Suppressor macrophage (primary cell): ENCODE measurements at places on chromosomes 5 and 9.

DNA sequence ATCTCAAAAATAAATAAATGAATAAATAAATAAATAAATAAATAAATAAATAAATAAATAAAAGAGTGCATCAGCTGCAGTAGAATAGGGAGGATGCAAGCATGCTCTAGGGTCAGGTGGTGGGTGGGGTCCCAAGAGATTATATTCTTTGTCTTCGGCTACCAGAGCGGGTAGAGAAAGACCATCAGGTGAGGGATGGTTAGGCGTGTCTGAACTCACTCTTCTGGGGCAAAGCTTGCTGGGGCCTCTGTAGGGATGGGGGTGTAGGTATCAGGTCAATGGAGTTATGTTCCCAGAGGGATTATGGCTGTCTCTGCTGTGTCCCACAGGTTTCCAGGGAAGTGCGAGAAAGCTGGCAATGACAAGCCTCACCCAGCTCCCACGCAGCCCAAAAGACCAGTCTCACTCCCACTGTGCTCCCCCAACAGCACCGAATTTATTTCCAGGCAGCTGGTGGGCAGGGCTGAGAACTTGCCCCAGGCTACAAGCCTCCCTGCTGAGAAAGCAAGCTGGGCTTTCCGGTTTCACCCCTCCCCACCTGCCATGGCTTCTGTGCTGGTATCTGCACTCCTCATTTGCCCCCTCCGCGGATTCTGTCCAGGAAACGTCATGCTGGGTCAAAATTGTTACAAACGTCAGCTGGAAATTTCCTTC is 180.8 kb downstream of the LURAP1L start:
- no peak for DNase-seq

DNA sequence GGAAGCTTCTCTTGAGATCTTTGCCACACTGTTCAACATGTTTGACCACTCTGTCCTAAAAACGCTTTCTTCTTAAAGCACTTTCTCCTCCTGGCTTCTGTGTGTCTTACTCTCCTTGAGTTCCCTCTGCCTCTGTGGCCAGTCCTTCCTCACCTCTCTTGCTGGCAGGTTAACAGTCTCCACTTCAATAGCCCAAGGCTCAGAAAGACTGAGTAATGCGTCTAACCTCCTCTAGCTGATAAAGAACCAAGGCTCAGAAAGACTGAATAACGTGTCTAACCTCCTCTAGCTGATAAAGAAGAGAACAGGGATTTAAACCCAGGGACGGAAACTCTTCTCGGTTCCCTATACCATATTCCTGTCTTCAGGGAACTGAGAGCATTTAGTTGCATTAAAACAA is 205.2 kb downstream of the AOPEP start:
- DNase-seq = no peak

DNA sequence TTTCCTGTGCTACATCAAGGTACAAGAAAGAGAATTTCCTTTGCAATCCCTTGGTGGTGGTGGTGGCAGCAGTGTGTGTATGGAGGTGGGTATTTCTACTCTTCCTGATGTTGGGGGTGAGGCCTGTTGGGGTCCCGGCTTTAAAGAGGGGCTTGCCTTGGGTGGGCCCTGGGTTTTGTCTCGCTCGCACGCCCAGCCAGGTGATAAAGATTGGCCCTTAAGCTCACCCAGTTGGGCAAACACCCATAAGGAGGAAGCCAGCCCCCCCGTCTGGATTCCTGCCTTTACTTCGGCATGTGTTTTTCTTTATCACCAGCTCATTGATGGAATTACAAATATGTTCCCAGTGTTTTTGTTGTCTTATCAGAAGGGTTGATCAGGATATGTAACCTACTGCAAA is 16.0 kb upstream of the SARDH start:
- no peak for DNase-seq

DNA sequence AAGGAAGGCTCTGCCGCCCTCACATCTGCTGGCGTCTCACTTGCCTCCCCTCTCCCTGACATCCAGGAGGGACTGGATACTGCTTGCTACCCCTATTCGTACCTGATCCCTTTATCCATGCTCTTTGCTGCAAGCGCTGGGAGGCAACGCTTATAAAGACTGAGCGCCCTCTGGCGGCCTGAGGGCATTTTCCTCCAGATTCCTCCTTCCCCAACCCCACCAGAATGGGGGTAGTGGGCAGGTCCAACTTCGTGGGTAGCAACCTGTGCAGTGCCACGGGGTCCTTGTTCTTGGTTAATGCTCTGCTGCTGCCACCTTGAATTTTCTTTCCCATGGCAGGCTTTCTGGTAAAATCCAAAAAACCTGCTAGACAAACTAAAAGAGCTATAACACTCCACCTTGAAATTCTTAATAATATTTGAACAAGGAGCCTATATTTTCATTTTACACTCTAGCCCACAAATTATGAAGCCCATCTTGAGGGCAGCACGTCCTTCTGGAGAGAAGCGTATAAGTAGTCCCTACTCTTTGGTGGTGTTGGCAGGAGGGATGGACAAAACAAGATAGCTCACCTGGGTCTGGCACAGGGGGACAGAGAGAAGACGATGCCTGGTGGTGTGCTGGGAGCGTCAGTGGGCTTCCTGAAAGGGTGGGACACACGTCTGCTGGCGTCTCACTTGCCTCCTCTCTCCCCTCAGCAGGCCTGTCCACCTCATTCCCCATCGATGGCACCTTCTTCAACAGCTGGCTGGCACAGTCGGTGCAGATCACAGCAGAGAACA is 52.5 kb downstream of the JADE2 start:
- DNase-seq = peak; percentile 94

- DNase-seq = peak; percentile 96
Measured at GRCh38 chr9:127862075-127863011, 7.9 kb upstream of the ENG start.

DNA sequence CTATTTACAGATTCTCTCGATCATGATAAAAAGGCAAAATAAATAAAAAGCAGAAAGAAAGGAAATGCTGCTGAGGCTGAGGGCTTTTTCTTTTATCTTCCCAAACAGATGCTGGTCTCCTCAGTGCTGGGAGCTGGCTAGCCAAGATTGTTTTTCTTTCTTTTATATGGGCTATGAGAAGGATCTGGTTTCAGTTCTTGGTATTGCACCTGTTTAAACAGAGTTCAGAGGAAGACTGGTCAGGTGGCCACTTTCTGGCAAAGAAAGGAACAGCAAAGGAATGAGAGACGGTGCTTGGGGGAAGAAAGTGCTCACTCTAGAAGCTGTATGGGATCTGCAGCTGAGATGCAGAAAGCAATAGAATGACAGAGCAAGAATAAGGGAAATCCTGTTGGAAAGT is 88.9 kb downstream of the SLF1 start:
- DNase-seq = no peak

GRCh38 chr9:78753039-78753438 is 456.1 kb downstream of the PSAT1 start:
- no peak for DNase-seq

DNA sequence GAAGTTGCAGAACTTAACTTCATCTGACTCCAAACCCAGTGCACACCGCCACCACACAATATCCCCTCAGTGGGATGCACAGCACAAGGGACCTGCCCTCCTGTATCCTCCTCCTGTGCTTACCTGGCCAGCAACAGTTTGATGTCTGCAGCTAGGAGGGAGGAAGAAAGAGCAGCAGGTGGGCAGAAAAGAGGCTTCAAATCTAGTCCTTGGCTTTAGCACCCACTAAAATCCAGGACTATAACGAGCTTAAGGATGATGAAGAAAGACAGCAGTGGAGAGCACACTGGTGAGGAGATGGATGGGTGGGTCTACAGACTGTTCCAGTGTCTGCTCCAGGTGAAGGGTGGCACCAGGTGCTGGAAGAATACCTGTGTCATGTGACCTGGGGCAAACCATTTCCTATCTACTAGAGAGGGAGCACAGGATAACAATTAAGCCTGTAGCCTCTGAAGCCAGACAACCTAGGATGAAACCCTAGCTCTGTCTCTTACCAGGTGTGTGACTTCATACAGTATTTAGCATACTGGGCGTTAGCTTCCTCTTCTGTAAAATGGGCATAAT is 100.0 kb downstream of the SH3TC2 start:
- no peak for DNase-seq

GRCh38 chr5:116938488-116938887 is 363.9 kb upstream of the SEMA6A start:
- DNase-seq = no peak

DNA sequence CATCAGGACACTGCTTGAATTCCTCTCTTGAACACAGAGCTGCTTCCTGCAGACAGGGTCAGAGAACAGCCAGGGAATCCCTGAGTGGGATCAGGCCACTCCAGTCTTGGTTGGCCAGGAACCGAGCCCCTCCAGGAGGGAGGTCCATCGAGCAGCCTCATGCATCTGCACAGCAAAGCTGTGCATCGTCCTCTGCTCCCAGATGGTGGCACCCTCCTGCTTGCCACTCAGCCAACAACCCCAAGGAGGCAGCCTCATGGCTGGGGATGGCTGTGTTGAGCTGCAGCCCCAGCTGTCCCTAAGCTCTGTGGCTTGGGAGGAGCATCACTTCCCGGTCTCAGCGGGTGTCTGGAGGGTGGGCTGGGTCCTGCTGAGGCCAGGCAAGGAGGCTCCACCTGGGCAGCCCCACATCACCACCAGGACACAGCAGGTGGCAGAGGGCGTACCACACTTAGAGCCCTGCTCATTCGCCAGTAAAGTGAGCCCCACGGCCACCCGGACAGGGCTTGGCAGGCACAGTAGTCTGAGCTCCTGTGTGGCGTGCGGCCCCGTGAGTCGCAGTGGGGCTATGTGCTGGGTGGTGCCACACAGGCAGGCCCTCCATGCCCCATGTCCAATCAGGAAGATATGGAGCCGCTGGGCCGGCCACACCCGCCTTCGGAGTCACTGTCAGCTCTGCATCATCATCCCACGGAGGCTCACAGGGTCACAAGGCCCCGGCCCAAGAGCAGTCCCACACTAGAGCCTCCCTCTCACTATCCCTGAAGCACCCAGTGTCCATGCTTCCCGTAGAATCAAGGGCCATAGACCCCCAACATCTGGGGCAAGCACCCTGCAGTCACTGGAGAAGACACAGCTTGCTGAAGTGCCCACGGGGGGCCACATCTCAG is 11.9 kb downstream of the LPCAT1 start:
- DNase-seq = peak; percentile 42

GRCh38 chr9:16846986-16847385 is 23.5 kb downstream of the BNC2 start:
- DNase-seq = no peak

DNA sequence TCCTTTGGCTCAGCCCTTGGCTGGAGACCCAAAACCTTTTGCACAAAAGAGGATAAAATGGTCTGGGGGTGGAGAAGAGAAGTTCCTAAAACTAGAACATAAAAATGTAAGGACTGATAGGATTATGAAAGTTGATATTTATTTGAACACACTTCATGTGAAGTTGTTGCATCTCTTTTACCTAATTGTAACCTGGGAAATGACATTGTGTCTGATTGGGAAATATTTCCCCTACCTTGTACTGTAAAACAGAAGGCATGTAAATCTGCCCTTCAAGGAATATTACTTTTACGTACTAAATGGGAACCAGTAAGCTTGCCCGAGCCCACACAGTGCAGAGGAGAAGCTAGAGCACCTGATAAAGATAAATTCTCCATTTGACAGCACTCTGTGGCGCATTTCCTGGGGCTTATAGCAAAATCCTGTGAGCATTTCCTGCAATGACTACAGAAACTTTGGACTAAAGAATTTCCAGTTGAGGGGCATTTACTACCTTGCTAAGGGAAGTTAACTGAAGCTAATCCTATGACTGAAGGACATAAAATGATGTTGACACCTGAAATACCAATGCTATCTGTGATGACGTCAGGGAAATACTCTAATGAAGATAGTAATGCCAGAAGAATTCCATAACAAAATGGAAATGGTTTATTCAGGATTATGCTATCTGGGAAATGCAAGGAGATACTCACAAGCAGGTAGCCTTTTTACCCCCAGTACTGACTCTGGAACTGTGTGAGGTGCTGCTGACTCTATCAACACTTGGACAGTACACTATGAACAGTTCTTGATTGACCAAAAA is 78.3 kb upstream of the LIFR start:
- no peak for DNase-seq

DNA sequence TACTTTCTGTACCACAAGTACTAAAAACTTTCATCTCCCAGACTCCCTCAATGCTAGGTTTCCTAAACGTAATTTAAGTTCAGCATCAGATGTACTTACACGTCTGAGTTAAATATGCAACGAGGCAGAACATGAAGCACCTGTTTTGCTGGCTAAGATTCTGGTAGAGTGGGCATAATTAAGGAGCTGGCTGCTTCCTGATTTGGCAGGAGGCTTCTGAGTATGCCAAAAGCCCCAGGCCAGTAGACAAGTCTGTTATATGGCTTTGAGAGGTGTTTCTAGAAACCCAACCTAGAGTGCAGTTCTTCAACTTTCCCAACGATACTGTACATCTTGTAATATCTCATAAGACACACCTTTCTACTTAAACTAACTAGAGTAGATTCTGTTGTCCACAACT is 13.6 kb downstream of the TICAM2 start:
- no peak for DNase-seq

DNA sequence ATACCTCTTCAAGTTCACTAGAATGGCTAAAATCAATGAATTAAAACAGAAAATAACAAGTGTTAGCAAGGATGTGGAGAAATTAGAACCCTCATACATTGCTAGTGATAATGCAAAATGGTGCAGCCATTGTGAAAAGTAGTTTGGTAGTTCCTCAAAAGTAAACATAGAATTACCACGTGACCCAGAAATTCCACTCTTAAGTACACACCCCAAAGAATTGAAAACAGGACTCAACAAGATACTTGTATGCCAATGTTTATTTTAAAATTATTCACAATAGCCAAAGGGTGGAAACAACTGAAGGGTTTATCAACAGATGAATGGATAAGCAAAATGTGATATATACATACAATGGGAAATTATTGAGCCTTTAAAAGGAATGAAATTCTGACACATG is 70.3 kb downstream of the BARX1 start:
- no peak for DNase-seq

DNA sequence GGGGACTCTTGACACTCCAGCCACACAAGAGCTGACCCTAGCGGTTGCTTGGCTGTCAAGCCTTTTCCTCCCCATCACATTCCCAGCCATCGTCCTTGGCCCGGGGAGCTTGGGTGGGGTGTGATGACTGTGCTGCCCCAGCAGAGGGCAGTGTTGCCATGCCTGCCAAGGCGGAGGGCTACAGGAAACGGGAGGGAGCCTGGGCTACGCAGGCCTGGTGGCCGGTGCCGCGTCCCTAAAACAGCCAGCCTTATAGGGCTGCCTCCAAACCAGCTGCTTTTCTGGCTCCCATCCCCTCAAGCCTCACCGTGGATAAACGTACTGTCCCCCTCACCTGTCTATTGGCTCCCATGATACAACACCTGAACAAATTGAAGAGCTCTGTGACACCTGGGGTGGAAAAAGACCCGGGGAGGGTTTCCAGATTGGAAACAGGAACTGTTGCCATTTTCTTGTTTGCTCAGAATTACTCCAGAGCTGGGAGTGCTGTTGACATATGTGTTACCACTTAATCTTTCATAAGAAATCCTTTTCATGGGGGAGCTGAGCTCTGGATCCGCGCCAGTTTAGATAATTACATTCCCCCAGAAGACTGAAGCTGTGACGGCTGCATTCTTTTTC is 72.8 kb upstream of the ASTN2 start:
- DNase-seq = peak; percentile 64

GRCh38 chr5:146052780-146053179 is 52.6 kb downstream of the PLAC8L1 start:
- no peak for DNase-seq
